ENCODE measurements at places on chromosomes 12 and 14. TPM values are rescaled to one million over a fixed set of nuclear protein-coding genes. Genes with fewer than 3 reads are reported as not detected.

- DNase-seq: no peak
- H3K36me3 ChIP-seq: no peaks in the 10 kb centered on the region
- no peaks in the 10 kb centered on the region for H3K27me3 ChIP-seq
- H3K4me1 ChIP-seq: no peaks in the 10 kb centered on the region
Observed at GRCh38 chr14:34956931-34957330, 25.9 kb upstream of the SRP54 start.

- H3K27ac ChIP-seq: no peak overlapping the region
- no peaks in the 10 kb centered on the region for H3K4me1 ChIP-seq
- DNase-seq: no peak
- H3K27me3 ChIP-seq: no peaks in the 10 kb centered on the region
- no peaks in the 10 kb centered on the region for H3K36me3 ChIP-seq
- H3K4me3 ChIP-seq: no peak overlapping the region
Observed at GRCh38 chr12:51891843-51892242, 3.9 kb downstream of the ANKRD33 start.

DNA sequence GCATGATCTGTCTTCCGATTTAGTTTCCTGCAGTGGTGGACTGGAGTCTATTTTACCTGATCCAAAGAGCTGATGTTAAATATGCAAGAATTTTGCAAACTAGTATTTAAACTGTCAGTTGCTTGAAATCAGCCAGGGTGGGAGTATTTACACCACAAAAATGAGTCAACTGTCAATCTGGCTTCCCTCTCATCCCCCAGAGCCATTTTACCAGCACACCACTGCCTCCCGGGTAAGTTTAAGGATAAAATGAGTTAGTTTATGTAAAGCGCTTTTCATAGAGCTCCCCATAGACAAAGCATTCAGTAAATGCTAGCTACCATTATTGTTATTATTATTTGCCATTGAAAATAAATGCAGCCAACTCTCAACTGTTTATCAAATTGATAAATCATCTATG is 106.3 kb upstream of the FRMD6 start:
- H3K4me1 ChIP-seq: peaks cover 24% of the 10 kb centered on the region
- H3K4me3 ChIP-seq: no peak overlapping the region
- no peaks in the 10 kb centered on the region for H3K27me3 ChIP-seq
- no peak for DNase-seq
- H3K36me3 ChIP-seq: no peaks in the 10 kb centered on the region

GRCh38 chr12:43143278-43143677 is 408.7 kb downstream of the ADAMTS20 start:
- no peaks in the 10 kb centered on the region for H3K36me3 ChIP-seq
- H3K27me3 ChIP-seq: no peaks in the 10 kb centered on the region
- H3K4me1 ChIP-seq: no peaks in the 10 kb centered on the region
- no peak overlapping the region for H3K27ac ChIP-seq

SOX5 gene
- 0.23 TPM for total RNA-seq
